Panc1 (cell line): ENCODE measurements at places on chromosomes 7 and 10.

- no peak for DNase-seq
Observed at GRCh38 chr10:34697351-34698247, 117.5 kb downstream of the PARD3 start.

- no peak for DNase-seq
Observed at GRCh38 chr10:35443858-35444257, 107.5 kb downstream of the CCNY start.

DNA sequence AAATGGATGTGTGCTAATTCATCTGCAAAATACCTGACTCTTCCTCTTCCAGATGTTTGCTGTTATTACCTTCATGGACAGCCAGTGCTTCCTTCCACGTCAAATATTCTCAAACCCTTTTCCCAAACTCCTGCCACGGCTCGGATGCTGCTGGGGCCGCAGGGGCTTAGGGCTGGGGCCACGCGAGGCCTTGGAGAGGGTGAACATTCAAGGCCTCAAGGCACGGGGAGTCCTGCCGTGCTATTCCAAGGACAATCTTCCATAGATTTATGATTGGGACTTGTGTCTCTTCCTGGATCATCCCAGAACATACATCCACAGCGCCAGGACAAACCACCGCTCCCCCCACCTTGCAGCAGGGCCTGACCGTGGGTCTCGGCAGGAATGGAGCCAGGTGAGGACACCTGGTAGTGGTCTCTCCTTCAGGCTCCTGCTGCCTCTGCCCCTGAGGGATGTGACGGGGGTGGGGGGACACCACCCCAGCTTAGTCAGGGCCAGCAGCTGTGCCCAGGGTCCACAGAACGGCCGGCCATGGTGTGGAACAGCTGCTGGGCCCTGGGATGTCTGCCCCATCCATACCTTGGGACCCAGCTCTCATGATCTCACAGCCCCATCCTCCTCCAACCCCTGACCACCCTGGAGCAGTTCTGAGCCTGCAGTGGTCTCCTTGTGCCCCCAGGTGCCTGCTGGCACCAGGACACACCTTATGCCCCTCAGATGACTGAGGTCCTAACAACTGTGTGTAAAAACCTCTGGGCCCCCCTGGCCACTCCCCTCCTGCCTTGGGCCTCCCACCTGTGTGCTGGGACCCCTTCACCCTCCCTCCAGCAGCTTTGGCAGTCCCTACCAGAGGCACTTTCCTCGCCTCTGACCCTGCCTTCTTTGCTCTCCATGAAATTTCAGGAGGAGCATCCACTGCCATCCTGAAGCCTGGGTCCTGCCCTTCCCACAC, 16.7 kb downstream of the VIPR2 start:
- DNase-seq, result no peak

GRCh38 chr7:45922810-45923209, 1.7 kb upstream of the IGFBP3 start:
- DNase-seq, result no peak

- no peak for DNase-seq
Observed at GRCh38 chr10:71394926-71395562, 1.7 kb upstream of the CDH23 start.

GRCh38 chr7:3780525-3780924, 479.5 kb downstream of the SDK1 start:
- DNase-seq, result no peak
